Upper lobe of right lung (tissue), 1 donor: ENCODE measurements at places on chromosomes 3 and 15.

- DNase-seq: no peak
These were observed 166.7 kb downstream of the STT3B start for GRCh38 chr3:31699309-31699953.

DNA sequence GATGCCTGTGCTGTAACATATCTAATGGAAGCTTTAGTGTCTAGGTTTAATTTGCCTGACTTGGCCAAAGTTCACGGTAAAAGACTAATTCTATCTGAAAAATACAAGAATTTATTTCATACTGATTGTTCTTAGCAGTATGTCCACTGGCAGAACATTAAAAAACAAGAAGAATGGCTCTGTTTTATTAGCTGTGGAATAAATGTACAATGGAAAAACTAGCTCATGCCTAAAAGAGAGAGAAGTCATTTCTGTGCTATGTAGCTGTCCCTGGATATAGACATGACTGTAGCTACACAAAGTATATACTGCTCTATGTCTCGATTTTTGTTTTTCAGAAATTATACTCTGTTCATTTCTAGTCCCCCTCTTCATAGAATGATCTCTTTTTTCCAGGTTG lies 13.9 kb upstream of the VGLL3 start:
- DNase-seq: no peak

DNA sequence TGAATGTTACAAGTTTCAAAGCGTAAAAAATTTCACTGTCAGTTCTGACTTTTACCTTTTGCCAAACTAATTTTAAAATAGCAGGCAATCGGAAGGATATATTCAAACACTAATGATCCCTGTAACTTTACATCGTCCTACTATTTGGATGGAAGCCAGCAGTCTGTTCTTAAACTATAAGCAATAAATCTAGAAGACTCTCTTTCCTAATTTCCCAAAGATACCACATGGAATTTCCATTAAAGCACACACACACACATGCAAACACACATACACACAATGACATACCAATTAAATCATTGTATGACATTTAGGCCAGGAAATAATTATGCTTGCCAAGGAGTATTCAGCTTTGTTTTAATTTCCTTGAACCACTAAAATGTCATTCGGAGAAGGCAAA lies 32.0 kb downstream of the IL17RD start:
- DNase-seq: no peak

DNA sequence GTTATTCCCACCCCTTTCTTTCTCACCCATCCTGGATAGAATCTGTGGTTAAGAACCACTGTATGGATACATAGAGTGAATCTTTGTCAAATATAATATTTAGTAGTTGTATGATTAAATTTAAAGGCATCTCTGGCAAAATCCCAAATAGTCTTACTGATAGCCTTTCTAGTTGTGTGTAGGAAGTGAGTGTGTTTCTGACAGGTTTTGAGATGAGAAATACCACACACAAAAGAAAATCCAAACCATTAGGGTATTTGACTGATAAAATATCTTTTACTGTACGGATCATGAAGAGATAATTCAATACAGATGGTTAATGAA lies 44.7 kb upstream of the PLCL2 start:
- DNase-seq: no peak

GRCh38 chr3:111541911-111542483 lies at the start of gene CD96:
Gene CD96 (plus strand): TSS chr3:111542197. CDS start chr3:111542249, 52 bp downstream.
- no peak for DNase-seq
